NCI-H460 (cell line): ENCODE measurements at places on chromosomes 13 and 19. TPM values are rescaled to one million over a fixed set of nuclear protein-coding genes. Genes with fewer than 3 reads are reported as not detected.

EID2B gene
- 3.3 and 4.9 TPM in 2 replicates for total RNA-seq

NRTN gene
- total RNA-seq = 0.32 and 1.0 TPM in 2 replicates

ZSCAN22 gene
- total RNA-seq = 2.4 and 2.5 TPM in 2 replicates

CFAP97D2 gene
- total RNA-seq = not detected in 2 replicates

CCNA1 gene
- total RNA-seq = 0.89 and 1.5 TPM in 2 replicates

PALM3 gene
- total RNA-seq = not detected in 2 replicates

ZNF177 gene
- total RNA-seq = 3.7 and 5.7 TPM in 2 replicates

ADAT3 gene
- 2.1 and 3.9 TPM in 2 replicates for total RNA-seq

FGF22 gene
- total RNA-seq = not detected in 2 replicates

KCNN1 gene
- 0.10 TPM in 1 of 2 replicates, not detected in the other for total RNA-seq

ADGRE3 gene
- not detected in 2 replicates for total RNA-seq

DNA sequence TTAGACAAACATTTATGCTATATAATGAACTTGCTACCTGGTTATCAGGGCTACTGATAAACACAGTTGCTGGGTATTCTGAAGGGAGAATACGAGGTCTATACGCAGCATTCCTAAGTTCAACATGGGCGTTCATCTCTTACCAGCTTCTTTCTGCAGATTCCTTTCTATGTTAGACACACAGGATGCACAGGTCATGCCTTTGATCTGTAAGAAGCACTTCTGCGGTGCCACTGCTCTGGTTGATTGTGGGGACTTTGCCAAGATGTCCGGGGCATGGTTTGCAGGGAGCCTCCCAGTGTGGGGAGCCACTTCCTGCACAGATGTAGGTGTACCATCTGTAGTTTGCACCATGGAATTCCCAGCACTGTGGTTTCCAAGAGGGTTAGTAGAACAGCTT lies 40.9 kb downstream of the ATP7B start:
- DNase-seq = no peak

DNA sequence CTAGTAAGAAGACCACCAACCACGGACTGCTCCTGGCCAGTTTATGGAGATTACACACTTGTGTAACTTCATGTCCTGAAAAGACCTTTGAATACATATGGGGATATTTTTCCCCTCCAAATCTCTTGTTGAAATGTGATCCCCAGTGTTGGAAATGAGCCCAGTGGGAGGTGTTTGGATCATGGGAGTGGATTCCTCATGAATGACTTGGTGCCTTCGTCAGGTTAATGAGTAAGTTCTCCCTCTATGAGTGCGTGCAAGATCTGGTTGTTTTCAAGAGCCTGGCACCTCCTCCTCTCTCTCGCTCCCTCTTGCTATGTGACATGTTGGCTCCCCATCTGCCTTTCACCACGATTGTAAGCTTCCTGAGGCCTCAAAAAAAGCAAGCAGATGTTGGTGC lies 769.0 kb upstream of the SLITRK1 start:
- DNase-seq = no peak

DNA sequence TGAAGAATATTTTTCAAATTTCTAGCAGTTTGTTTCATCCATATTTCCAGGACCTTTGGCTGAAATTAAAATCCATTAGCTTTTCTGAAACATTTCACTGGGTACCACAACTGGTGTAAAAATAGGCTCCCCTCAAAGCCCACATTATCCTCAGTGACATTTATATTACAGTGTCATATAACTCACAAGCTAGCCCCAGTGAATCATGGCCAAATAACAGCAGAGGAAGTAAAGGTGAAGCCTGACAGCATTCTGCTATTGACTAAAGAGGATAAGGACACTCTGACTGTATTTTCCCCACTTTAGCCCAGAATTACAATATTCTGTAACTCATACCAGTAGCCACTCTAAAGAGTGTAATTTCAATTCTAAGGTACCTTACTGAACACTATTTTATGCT lies 21.9 kb downstream of the KCTD12 start:
- DNase-seq = no peak

DNA sequence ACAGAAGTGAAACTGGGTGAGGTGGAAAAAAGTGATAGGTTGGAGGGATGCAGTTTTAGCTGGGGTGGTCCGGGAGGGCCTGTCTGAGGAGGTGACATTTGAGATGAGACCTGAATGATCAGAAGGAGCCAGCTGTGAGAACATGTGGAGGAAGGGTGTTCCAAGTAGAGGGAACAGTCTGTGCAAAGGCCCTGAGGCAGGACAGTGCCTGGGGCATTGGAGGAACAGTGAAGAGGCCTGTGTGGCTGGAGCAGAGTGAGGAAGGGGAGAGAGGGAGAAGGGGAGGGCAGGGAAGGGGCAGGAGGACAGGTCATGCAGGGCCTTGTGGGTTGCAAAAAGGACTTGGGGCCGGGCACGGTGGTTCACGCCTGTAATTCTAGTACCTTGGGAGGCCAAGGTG lies 36.3 kb upstream of the PTPRS start:
- no peak for DNase-seq

GRCh38 chr13:106489849-106490568 lies 45.5 kb downstream of the EFNB2 start:
- no peak for DNase-seq

DNA sequence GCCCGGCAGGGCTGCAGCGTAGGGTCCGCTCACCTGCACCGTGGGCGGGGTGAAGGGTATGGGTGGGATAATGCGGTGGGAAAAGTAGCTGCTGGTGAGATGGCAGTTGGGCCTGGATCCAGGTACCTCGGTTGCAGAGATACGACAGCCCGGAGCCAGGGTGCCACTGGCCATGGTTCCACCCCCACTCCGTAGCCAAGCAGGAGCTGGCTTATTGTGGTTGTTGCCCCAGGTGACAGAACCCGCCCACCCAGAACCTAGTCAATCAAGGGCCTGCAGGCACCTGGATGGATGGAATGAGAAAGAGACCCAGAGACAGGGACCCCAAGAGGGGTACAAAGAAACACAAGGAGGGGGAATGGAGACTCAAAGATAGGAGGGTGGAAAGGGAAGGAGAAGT lies 3.5 kb upstream of the LHB start:
- DNase-seq = no peak

DNA sequence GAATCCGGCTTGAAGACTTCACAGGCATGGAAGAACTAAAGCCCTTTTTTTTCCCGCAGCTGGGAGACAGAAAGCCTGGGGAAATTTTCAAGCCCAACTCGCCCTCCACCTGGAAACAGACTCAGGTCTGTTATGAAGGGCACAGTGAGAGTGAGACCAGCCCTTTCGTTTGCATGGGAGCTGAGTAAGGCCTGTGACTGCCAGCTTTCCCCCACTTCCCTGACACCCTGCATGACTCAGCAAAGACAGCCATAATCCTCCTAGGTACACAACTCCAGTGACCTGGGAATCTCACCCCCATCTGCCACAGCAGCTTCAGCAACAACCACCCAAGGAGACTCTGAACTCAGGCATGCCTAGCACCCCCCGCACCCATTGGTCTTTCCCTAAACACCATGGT lies 87.6 kb upstream of the ZNF91 start:
- no peak for DNase-seq

GRCh38 chr13:98313023-98313921 lies 136.2 kb upstream of the RNF113B start:
- no peak for DNase-seq
